ENCODE measurements at places on chromosomes 7 and 10.

- DNase-seq, result no peak
Measured at GRCh38 chr7:101969997-101970585, 152.7 kb downstream of the CUX1 start.

- no peak for DNase-seq
Measured at GRCh38 chr7:94109556-94109955, 105.4 kb upstream of the BET1 start.

- DNase-seq, result no peak
Measured at GRCh38 chr10:130987401-130987800, 324.1 kb downstream of the TCERG1L start.

DNA sequence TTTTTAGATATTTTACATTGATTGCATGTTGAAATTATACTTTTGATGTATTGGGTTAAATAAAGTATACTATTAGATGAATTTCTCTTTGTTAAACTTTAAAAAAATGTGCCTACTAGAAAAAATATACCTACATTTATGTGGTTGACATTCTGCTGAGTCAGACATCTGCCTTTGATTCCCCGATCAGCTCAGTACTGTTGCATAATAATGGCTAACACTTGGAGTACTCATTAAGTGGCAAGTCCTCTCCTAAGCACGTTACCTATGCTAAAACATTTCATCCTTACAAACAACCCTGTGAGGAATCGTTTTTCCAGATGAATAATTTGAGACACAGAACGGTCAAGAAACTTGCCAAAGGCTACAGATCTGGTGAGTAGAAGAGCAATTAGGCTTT lies 14.0 kb upstream of the SEM1 start:
- DNase-seq, result no peak

DNA sequence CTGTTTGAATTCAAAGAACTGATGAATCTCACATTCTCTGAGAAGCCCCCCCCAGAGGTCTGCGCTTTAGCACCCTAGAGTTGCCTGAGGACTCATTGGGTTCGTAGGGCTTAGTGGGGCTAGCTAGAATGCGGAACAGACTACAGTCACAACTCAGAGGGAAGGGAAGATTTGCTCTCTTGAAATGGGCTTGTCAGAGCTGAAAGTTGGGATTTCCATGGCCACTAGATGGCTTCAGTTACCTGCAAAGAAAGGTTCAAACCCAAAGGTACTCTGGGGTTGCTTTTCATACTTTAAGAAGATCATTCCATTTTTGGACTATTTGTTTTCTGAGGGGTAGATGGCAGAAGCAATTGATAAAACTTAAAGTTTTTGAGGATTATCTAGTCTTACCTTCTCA lies 205.0 kb downstream of the BBS9 start:
- DNase-seq, result no peak

GRCh38 chr7:158165711-158166110 lies 421.9 kb downstream of the PTPRN2 start:
- DNase-seq, result no peak

DNA sequence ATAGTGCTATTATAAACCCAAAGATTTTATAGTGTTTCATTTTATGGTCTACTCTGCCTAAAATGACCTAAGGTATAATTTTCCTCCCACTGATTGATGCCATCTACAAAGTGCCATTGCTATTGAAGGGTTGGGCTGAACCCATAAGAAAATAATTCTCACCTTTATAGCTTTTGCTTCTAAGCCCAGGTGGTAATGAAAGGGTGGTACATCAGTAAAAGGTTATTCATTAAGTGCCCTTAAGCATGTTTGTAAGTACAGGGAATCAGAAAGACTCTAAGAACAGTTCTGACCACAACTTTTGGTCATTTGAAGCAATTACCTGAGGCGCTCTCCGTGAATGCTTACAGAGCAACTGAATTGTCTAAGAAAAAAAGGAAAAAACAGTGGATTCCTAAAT lies 1247.3 kb downstream of the NXPH1 start:
- no peak for DNase-seq

DNA sequence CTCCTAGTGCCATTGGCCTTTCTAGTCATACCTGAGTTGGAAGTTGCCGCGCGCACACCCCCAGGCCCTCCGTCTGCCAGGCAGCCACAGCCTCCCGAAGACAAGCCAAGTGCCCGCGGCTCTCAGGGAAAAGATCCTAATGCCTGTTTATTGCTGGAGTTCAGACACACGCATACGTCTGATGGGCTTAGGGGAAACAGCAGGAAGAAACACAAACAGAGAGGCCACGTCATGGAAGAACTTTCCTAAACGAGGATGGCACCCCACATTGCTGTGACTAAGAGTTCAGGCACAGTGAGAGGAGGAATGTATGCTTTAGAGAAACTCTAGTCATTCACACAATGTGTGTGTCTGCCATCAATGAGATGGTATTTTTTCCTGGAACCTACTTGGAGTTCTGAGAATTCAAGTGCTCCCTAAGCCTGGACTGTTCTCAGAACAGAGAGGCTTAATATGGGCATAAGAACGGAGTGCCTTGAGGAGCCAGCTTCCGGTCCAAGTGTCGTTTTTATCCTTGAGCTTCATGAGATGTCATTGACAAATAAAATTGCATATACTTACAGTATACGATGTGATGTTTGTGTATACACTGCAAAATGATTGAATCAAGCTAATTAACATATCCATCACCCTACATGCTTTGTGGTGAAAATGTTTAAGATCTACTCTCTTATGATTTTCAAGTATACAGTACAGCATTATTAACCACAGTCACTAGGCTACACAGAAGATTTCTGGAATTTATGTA lies 11.6 kb upstream of the RBP3 start:
- no peak for DNase-seq

DNA sequence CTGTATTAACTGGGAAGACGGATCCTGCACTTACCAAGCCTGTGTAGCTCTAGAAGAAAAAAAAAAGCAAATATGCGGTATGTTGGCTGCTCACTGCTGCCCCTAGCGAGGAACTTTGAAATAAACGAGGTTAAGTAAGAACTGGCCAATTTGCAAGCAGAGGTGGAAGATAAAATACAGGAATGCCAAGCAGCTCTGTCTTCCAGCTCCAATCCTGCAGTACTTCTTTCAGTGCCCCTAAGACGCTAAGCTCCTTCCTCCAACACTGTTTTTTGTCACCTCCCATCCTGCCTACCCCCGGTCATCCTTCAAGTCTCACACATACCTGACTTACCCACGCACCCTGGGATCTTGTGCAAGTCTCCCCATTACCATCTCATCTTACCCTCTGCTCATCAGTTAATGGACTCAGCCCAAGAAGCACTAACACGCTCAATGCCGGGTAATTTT lies 809 bp downstream of the C10orf143 start:
- peak; percentile 50 for DNase-seq

GRCh38 chr7:101155303-101155702 lies 1.0 kb downstream of the AP1S1 start:
- DNase-seq, result no peak

- DNase-seq, result no peak
Measured at GRCh38 chr10:119694608-119695007, 31.2 kb upstream of the INPP5F start.

GRCh38 chr7:34143402-34143801 lies 238.1 kb downstream of the BMPER start:
- no peak for DNase-seq

- DNase-seq, result no peak
Measured at GRCh38 chr10:118948786-118949185, 80.7 kb upstream of the NANOS1 start.

GRCh38 chr7:74178632-74179031 lies 4.5 kb downstream of the EIF4H start:
- DNase-seq, result no peak

DNA sequence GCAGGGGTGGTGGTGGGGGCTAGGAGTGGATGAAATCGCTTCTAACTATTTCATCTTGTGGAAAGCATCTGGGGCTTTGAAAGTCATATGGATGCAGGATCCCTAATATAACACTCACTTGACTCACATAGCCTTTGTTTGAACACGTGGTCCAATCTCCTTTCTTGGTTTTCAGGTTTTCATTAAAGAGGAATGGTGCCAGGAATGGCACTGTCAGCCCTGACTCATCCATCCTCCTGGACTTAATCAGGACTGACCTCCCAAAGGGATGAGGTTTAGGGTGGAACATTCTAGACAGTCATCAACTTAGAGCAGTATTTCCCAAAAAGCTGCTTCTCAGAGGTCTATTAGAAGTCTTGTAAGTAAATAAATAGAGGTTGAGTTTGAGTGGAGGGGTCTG lies 162.0 kb upstream of the PLXNA4 start:
- DNase-seq, result no peak

DNA sequence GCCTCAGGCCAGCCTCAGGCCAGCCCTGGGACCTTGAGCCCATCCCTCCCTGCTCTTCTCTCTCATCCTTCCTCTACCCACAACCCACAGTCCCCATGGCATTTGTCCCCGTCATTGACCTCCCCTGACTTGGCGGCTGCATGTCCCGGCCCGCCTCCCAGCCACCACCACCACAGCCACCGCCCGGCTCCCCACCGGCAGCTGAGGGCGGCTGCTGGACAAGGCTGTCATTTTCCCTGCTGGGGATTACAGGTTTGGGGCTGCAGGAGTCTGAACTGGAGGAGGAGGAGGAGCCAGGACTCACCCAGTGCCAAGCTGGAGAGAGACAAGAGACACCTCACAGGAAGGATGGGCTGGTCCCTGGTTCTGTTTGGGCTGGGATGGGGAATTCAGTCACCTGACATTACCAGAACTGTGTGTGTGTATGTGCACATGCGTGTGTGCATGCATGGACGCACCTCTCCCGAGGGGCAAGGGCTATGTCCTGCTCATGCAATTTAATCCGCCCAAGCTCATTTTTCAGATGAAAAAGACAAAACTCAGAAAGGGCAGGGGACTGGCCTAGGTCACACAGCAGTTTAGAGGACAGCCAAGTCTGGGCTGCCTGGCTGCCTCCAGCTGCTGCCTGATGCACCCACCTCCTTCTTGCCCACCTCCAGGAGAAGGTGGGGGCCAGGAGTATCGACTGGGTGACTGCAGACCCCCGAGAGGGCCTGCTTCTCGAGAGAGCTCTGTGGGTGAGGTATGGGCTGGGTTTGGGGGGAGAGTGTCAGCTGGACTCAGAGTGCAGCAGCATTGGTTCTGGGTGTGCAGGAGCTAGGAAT lies 113.1 kb downstream of the ZMIZ1 start:
- DNase-seq, result no peak

DNA sequence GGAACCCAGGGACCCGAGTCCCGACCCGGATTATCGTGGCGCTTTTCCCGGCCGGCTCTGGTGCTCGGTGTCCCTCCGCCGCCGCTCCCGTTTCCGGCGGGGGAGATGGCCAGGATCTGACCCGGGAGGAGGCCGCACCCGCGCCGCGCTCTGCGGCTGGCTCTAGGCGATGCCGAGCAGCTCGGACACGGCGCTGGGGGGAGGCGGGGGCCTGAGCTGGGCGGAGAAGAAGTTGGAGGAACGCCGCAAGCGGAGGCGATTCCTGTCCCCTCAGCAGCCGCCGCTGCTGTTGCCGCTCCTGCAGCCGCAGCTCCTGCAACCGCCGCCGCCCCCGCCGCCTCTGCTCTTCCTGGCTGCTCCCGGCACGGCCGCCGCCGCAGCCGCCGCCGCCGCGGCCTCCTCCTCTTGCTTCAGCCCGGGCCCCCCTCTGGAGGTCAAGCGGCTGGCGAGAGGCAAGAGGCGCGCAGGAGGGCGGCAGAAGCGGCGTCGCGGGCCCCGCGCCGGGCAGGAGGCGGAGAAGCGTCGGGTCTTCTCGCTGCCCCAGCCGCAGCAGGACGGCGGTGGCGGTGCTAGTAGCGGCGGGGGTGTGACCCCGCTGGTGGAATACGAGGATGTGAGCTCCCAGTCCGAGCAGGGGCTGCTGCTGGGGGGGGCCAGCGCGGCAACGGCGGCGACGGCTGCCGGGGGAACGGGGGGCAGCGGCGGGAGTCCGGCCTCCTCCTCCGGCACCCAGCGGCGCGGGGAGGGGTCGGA lies 593 bp downstream of the CDK13 start:
- peak; percentile 27 for DNase-seq

GRCh38 chr10:12041766-12042408 lies 722 bp downstream of the UPF2 start:
- DNase-seq, result no peak

DNA sequence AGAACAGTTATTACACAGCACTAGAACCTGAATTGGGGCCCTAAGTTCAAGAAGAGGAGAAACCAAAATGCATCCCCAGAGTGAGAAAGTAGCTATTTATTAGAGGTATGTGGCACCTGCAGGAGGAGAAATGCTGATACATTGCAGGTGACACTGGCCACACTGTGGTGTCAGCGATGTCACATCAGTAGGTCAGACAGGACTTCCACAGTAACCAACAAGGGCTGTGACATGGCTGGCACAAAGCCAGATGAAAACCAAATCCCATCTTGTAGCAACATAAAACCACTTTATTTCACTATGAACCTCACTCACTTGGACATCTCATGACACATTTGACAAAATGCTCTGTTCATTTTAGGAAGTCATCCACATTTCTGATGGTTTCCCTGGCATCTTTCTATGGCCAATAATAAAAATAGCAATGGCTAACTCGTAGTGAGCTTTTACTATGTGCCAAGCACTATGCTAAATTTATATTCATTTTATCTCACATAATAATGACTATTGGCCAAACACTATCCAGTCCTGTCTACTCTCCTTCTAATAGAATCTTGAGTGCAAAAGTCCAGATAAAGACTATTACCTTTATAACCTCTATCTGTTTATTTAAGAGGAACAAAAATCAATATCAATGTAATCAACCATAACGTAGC lies 154.2 kb downstream of the TSPAN12 start:
- DNase-seq, result no peak

DNA sequence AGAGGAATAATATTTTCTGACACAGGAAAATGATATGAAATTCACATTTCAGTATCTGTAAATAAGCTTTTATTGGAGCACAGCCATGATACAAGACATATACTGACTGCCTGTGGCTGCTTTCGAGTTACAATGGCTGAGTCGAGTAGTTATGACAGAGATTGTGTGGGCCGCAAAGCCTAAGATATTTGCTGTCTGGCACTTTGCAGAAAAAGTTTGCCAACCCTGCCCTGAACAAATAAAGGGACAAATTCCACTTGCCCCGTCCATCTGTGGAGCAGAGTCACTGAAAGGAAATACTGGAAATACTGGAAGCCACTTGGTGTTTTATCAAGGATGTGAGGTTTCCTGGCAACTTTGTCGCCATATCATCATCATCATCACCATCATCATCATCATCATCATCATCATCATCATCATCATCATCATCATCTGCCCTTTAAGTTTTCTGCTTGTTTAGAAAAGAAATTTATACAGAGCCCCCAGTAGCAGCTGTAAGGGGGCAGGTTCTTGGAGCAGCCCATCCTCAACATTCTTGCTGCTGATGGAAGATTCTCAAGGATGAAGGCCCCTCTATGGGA lies 85.8 kb downstream of the TCF7L2 start:
- DNase-seq, result no peak

DNA sequence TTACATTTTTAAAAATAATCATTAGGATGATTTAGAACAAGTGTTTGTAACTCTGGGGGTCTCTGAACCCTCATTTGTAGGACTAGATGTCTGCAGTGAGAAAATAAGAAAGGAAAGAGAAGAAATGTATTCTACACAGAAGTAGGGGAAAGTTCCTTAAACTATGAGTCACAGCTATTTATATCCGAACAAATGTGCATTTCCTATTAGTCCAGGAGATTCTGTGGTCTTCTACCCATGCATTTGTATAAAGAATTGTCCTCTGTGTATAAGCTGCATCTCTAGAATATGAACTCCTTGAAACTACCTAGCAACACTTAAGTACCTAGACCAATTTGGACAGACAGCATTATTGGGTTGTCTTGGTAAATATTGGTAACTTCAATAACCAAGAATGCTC lies 15.9 kb upstream of the CD36 start:
- no peak for DNase-seq

GRCh38 chr10:59905731-59906416 lies 482 bp downstream of the CCDC6 start:
- DNase-seq, result no peak
